Left ventricle myocardium superior (tissue), 1 donor: ENCODE measurements at places on chromosomes 7 and 10.

DNA sequence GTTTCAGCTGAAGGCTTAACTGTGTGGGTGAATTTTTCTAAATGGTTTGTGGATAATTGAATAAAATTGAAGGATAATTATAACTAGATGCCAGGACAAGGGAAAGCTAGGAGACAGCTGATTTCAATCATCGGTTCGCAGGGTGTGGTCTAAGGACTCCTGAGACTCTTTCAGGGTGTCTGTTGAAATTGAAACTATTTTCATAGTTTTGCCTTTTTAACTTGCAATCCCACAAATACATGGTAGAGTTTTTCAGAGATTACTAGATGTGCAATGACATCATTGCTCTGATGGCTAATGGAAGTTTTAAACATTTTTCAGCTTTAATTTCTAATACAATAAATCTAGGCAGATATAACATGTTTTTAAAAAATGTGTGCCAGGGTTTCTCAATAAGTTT, 18.5 kb downstream of the TRUB1 start:
- DNase-seq = no peak

DNA sequence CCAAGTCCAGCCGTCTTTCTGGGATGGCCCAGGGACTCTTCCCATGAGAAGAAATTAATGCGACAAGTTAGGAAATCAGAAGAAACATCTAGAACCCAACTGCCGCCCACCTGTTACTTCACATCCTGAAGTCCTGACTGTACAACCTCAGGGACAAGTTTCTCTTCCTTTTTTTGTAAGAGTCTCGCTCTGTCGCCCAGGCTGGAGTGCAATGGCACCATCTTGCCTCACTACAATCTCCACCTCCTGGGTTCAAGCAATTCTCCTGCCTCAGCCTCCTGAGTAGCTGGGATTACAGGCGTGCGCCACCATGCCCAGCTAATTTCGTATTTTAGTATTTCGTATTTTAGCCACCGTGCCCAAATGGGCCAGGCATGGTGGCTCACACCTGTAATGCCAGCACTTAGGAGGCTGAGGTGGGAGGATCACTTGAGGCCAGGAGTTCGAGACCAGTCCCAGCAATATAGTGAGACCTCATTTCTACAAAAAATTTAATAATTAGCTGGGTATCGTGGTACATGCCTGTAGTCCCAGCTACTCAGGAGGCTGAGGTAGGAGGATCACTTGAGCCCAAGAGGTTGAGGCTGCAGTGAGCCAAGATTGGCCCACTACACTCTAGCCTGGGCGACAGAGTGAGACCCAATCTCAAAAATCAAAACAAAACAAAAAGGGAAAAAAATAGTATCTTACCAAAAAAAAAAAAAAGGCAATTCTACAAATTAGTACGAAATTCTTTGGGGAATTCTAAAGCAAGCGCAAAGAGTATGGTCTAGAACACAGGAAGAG, 20.8 kb downstream of the LAT2 start:
- DNase-seq = no peak

DNA sequence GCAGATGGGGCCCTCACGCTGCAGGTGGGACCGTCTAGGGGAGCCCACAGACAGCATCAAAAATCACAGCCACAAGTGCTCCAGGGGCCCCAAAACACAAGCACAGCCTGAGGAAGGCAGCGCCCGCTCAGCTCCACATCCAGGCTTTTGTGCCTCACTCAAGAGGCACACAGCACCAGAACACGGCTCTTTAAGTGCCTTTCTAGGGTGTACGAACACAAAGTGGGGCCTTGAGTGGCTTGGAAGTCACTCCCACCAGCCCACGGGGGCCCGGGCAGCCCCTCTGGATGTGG, 65.2 kb downstream of the DIP2C start:
- no peak for DNase-seq

GRCh38 chr10:132786884-132787494, 1.0 kb upstream of the NKX6-2 start:
- DNase-seq = no peak

DNA sequence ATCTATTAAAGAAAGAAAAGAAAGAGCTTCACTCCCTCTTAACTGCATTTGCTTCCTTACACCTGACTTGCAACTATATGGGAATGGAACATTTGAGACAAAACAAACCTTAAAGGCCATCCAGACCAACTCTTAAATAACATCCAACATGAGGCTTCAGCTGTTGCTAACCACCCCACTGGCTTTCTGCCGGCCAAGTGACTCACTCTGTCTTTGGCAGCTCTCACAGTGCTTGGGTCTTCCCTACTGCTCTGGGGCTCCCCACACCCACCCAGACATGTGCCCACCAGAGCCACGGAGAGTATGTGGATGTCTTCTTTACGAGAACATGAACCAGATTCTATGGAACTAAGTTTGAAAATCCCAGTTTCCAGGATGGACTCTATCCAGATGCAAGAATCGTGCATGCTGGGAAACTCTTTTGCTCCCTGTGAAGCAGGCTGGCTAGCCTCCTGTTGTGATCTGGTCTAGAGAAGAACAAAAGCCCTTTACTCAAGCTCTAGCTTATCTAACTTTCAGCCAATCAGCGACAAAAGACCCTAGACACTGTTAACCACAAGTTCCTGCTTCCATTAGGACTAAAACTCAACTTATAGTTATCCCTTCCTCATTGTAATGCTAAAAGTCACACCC, 245.7 kb downstream of the TCERG1L start:
- DNase-seq = peak; percentile 55

DNA sequence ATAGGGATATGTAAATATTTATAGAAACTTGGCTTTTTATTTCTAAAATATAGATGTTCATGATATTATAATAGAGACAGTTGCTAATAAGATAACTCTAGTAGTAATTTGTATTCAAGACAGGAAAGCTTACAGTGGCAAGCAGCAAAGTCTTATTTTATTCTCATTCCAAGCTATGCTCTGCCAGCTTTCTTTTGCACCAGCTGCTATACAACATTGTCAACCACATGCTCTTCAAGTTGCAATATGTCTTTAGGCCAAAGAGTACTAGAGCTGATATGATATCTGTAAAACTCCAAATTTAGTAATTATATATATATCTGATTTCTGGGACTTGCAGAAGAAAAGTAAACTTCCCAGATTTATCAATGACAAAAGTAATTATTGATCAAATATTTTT, 350.1 kb downstream of the HGF start:
- no peak for DNase-seq

DNA sequence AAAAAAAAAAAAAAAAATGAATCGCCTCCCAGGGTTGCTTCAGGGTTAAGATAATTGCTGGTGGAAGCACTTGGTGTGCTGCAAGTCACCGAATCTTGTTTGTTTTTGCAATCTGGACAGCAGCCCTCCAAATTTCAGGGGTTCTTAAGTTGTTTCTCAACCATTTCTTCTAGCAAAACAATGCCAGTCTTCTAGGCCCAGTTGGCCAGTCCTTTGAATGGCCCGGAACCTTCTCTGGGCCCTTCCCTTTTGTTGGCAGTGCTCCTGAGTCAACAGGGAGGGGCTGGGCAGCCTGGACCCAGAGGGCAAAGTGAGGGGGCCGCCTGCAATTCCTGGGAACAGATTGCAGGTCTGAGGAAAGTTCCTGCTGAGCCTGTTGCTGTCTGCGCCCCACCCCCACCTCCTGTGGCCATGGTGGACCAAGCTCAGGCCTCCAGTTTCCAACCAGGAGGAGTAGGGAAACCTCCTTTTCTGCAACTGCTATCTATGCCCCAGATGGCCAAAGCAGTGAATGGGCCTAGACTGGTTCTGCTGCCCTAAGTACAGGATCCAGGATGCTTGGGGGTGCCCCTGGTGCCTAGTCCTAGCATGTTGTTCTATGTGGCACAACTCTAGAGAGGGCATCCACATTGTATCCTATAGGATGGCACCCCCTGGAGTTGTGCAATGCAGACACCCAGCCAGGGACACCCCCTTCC, 31.4 kb upstream of the PDCD4 start:
- DNase-seq = no peak

GRCh38 chr7:23242935-23243334, 3.6 kb upstream of the GPNMB start:
- no peak for DNase-seq

GRCh38 chr7:92656121-92656520, 65.9 kb upstream of the FAM133B start:
- no peak for DNase-seq

- DNase-seq = no peak
Observed at GRCh38 chr7:139588632-139589031, 65.1 kb downstream of the CLEC2L start.
